Dermis microvascular lymphatic vessel endothelial cell (primary cell): ENCODE measurements at places on chromosomes 7 and 10.

- no peak for DNase-seq
Observed at GRCh38 chr7:70655694-70656093, 476.2 kb upstream of the GALNT17 start.

DNA sequence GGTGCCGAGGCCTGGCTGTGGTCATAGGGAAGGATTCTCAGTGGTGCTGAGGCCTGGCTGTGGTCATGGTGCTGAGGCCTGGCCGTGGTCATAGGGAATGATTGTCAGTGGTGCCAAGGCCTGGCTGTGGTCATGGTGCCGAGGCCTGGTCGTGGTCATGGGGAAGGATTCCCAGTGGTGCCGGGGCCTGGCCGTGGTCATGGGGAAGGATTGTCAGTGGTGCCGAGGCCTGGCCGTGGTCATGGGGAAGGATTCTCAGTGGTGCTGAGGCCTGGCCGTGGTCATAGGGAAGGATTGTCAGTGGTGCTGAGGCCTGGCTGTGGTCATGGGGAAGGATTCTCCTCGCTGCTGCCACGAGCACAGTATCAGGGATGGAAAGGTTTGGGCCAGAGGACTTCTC lies 327.3 kb downstream of the ADARB2 start:
- no peak for DNase-seq

- DNase-seq = no peak
Observed at GRCh38 chr7:1666823-1667565, 3.1 kb upstream of the ELFN1 start.

- no peak for DNase-seq
Observed at GRCh38 chr7:138825049-138825721, 27.2 kb upstream of the ATP6V0A4 start.

GRCh38 chr7:159091041-159091440 lies 53.6 kb downstream of the VIPR2 start:
- no peak for DNase-seq

DNA sequence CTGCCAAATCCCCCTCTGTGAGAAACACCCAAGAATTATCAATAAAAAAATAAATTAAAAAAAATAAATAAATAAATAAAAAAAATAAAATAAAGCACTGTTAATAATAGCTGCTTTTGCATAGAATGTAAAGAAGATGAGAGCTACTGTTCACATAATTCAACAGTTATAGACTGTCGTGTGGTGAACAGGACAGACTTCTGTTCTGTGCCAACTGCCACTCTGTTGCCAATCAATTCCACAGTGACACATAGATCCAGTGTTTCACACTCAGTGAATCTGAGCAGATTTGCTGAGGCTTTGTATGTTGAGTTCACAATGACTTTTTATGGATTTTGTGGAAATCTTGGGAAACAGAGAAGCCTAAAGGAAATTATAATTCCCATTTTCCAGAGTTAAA lies 14.9 kb downstream of the ARHGAP19 start:
- no peak for DNase-seq

DNA sequence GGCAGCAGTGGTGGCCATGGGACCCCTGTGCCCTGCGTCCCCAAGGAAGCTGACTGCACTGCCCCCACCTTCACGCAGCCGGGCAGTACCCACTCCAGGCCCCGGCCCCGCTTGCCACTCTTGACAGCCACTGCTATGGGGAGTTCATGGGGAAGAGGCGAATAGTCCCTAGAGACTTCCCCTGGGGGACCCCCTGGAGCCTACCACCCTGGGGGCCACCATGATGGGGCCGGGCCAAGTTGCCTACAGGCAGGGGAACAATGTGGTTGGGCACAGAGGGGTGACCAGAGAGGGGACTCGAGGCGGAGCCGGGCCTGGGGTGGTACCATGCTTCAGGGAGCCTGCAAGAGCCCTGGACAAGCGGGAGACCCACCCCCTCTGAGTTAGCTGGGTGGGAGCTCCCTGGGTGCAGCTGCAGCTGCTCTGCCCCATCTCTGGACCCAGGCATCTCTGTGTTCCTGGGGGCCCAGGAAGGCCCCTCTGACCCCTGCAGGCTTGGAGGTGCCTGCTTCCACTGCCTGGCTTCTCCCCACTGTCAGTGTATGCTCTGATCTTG lies 567.6 kb downstream of the GRM8 start:
- DNase-seq = no peak

DNA sequence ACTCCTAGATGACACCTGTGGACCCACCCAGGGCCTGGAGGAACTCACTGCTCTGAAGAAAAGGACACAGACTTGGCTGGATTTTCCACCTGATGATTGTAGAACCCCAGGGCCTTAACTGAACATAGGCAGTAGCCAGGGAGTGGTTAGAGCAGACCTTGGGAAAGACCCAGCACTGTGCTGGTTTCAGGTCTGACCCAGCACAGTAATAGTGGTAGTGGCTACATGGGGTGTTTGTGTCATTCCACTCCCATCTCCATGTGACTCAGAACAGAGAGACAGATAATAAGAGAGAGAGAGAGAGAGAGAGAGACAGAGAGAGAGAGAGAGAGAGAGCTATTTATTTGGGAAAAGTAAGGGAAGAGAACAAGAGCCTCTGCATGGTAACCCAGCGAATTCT lies 239.1 kb upstream of the MEOX2 start:
- no peak for DNase-seq

- DNase-seq = no peak
Observed at GRCh38 chr10:7337431-7338171, 73.2 kb downstream of the SFMBT2 start.

DNA sequence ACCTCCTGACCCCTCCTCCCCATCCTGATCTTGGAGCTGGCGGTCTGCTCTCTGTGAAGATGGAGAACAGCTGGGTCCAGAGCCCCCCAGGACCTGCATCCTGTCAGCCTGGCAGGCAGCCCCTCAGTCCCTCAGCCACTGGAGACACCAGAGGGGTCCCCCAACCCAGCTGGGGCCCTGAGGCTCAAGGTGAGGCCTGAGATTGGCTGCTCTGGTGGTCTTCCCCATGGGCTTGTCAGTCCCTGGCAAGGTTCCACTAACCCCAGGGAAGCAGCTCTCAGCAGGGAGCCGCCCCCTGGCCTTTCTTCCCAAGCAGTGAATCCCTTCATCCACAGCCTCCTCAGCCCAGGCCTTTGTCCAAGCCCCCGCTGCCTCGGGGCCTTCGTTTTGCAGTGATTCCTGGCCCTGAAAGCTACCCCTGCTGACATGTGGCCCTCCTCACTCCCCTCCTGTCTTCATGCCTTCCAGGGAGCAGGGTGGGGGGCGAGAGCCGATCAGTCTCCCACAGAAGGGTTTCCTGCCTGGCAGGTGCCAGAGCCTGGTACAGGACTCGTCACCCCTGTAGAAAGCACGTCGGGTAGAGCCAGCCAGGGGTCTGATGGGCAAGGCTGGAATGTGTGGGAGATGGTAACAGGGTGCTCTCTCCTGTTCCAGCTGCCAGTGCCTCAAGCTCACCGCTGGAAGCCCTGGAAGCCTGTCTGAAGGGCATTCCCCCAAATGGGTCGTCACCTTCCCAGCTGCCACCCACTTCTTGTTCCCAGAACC lies 48.5 kb downstream of the ZNF467 start:
- no peak for DNase-seq

DNA sequence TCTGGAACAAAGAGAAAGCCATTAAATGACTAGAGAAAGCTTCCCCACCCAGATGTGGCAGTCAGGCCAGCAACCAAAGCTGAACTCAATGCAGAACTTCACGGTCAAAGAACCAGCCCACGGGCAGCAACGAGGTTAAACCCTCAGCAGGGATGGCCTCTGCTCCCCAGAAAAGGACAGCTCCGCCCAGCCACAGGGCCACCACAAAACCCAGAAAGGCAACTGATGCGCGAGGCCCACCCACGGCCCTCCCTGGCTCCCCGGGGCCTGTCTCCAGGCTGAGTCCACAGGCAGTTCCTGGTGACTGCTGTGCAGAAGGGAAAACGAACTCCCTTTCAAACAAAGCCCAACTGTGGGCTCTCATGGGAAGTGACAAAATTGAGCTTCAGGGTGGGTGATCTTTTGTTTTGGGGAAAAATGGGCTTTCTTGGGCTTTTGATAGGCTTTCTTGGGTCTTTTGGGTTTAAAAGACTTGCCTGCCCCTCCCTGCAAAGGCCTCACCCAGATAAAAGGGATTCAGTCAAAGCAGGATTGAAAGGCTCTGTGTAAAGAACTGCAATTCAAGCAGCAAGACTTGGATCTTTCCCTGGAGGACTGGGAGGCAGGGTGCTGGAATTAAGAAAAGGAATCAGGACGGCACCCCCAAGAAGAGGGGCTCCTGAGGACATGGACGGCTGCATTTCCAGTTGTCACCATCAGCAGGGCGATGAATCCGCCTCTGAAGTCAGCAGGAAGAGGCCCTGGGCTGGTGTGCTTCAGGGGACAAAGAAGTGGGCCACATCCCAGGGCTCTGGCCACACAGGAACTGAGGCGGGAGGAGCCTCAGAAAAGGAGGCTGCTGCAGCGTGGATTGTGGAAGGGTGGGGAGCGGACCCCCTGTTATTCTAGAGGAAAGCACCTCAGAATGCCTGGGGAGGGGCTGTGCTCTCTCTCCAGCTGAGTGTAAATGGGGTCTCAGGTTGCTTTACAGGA lies 209.9 kb downstream of the USP6NL start:
- DNase-seq = no peak

GRCh38 chr7:132755538-132756483 lies 179.5 kb upstream of the PLXNA4 start:
- no peak for DNase-seq

- DNase-seq = no peak
Observed at GRCh38 chr10:69439813-69440506, 11.3 kb upstream of the TSPAN15 start.

DNA sequence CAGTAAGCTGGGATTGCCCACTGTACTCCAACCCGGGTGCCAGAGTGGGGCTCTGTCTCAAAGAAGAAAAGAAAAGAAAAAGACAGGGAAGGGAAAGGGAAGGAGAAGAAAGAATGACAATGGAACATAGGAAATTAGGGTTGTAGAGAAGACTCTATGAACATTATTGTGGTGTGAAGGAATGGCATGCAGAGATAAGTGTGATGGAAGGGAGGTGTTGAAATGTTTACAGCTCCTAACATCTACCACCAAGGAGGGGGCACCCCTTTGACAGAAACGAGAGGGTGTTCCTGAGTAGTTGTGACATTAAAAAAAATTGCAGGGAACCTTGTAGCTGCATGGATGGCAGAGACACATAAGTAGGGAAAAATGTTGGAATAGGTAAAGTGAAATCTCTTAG lies 27.5 kb downstream of the AUTS2 start:
- DNase-seq = no peak

DNA sequence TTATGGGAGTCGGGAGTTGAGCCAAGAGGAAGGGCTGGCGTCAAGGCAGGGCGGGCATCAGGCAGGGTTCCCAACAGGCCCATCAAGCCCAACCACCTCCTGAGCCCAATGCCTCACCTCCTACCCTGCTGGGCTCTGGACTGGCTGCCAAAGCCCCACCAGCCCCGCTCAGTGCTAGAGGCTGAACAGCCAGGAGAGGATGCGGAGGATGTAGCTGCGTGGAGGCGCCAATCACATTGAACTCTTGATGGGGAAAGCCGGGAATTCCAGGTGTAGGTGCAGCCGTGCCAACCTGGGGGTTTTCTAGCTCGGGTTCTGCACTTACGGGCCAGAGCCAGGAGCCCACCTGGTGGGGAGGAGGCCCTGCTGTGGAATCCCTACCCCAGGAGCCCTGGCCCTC lies 12.9 kb downstream of the ATP5MF start:
- DNase-seq = no peak
